ENCODE measurements at places on chromosomes 5 and 9.

DNA sequence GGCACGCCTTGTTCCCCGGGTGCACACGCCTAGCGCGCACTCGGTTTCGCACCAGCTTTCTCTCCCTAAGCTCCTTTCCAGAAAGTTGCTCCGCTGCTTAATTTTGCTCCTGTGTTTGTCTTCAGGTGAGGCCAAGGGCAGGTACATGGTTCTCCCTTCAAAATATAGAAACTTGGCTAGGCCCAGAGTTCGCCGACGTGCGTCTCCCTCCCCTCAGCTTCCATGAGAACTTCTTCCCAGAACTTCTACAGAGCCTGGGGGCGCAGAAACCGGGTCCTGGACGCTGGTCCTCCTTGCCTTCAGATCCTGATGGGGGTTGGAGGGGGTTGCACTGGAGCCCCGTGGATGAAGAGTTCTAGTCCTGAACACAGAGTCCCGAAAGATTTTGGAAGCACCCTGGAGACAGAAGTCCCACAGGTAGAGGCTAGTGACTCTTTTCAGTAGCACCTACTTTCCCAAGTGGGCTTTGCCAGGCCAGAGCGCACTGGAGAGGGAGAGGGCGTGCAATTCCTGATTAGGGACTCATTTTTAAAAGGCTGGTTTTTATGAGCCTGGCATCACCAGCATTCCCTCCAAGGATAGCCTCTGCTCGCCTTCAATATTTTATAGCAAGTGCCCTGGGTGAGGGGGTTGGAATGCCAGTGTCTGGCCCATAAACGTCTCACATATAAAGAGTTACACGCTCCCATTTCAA lies 128.4 kb downstream of the TMEM174 start:
- no peak for DNase-seq

GRCh38 chr5:55134053-55134722 lies 25.8 kb upstream of the GPX8 start:
- peak; percentile 9 for DNase-seq

DNA sequence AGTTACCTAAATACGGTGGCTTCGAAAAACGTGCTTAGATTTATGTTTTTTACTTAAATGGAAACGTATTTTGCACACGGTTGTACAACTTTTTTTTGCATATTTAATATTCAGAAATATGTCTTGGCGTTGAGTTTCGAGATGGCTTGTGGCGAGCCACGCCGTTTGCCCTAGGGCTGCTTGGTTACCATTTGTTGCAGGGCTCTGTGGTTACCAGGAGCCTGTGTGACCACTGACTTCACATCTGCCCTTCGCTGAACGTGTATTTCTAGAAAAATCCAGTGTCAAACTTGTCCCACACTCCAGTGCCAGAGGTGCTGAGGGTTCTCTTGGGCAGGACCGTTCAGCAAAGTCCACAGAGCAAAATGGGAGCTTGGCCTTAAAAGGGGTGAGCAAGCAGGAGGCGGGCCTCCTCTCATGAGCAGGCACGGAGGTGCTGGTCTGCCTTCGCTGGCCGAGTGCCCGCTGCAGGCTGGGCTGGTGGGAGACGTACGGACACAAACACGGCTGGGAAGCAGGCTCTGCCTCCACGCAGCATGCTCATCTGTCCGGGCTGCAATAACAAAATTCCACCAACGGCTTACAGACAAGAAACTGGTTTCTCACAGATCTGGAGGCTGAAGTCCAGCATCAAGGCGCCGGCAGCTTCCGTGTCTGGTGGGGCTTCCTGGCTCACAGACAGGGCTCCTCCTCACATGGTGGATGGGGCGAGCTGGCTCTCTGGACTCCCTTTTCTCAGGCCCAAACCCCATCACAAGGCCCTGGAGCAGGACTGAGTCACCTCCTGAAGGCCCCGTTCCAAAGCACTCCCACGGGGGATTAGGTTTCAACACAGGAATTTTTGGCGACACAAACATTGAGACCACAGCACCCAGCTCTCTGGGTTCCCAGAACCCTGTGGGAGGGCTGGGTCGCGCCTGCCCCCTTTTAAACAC lies 5.4 kb downstream of the MRPL36 start:
- DNase-seq: no peak

DNA sequence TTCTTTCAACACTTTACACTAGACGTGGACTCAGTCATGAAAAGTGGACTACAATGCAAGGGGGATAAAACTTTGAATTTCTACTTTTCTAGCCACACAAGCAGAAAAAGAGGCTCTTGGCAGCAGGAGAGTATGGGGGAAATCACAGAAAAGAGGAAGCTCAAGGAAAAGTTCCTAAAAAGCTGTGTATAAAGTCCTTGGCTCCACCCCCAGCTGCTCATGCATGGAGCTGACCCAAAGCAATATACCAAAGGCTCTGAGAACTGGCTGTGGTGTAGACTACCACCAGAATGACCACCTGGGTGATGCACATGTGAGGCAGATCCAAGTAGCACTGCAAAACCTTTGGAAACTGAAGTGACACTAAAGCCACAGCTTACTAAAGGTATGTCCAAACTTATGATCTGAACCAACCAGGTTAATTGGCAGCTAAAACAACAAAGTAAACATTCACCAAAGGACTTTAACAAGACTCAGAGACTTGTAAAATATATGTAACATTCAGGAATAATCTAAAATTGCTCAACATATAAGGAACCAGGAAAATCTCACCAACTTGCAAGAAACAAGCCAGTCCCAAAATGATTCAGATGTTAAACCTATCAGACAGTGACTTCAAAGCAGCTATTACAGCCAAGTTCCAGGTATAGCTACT lies 55.5 kb upstream of the RASGRF2 start:
- no peak for DNase-seq

GRCh38 chr5:156753846-156754245 lies 96.2 kb upstream of the PPP1R2B start:
- DNase-seq: no peak

GRCh38 chr5:172123269-172123692 lies 64.7 kb downstream of the STK10 start:
- no peak for DNase-seq

DNA sequence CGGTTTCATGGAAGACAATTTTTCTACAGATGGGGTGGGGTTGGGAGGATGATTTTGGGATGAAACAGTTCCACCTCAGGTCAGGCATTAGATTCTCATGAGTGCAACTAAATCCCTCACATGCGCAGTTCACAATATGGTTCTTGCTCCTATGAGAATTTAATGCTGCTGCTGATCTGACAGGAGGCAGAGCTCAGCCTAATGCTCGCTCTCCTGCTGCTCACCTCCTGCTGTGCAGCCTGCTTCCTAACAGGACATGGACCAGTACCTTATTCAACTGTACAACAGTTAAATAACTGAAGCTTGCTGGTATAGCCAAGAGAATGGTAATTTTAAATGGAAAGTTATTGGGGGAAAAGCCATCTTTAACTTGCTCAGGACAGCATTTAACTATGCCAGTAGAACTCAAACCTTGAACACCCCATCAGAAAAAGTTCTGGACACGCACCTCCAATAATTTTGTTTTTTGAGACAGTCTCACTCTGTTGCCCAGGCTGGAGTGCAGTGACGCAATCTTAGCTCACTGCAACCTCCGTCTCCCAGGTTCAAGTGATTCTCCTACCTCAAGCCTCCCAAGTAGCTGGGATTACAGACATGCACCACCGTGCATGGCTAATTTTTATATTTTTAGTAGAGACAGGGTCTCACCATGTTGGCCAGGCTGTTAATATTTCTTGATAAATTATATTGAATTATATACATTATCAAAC lies 27.7 kb downstream of the HMGCR start:
- no peak for DNase-seq

GRCh38 chr5:175556794-175557193 lies 78.4 kb downstream of the SFXN1 start:
- DNase-seq: no peak

GRCh38 chr5:51148437-51148836 lies 234.8 kb upstream of the ISL1 start:
- DNase-seq: no peak

- no peak for DNase-seq
These were observed 62.0 kb downstream of the MTX3 start for GRCh38 chr5:79929095-79929494.

DNA sequence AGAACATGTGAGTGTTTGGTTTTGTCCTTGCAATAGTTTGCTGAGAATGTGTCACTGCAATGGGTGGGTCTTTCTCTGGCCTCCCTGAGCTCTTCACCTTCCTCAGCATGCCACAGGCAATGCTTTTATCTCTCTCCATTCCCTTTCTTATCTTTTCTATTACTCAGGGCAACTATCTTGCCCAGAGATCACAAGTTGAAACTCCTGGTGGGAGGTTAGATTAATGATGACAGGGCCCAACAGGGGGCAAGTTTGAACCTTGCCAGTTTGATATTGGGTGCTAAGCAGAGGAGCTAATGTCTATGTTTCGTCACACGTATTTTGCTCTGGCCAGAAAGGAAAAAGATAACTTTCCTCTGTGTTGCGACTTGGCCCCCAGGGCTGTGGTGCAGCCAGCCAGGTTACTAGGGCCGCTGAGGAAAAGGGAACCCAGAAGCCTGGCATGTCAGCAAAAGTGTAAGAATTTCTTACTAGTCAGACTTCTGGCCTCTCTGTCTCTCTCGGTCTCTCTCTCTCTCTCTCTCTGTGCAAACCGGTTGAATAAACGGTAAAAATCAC lies 299.3 kb upstream of the POU5F2 start:
- DNase-seq: no peak

- no peak for DNase-seq
These were observed 4.6 kb upstream of the UGCG start for GRCh38 chr9:111891910-111892499.

- no peak for DNase-seq
These were observed 33.9 kb downstream of the DOCK2 start for GRCh38 chr5:169670769-169671525.

- DNase-seq: no peak
These were observed 105.9 kb downstream of the PAX5 start for GRCh38 chr9:36928210-36928609.

DNA sequence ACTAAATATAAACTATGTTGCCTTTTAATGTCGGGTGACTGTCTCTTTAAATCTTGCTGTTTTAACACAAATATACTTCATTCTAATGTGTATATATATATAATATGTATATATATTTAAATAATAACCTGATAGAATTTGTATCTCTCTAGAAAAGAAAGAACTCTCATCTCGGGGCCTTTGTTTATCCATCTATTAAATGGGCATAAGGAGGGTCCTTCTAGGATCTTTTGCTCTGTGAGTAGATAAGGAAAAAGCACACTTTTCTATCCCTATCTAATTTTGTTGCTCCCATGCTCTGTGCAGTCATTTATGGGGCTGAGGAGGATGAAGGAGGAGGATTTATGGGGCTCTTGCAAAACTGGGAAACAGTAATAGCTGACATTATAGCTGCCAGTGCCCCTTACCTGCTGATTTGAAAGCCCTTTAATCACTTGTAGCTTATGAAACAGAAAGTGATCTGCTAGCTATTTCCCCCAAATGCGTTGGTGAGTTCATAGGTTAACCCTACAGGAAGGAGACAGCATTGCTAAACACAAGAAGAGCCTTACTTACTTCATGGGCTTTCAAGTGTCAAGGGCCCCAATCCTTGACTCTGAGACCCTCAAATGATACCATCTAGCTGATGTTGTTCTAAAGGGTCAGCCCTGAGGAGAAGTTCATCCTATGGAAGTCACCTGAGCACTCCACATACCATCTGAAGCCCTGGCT lies 5.8 kb upstream of the PPARGC1B start:
- no peak for DNase-seq

- DNase-seq: no peak
These were observed 41.6 kb downstream of the TSTD2 start for GRCh38 chr9:97591535-97591934.

DNA sequence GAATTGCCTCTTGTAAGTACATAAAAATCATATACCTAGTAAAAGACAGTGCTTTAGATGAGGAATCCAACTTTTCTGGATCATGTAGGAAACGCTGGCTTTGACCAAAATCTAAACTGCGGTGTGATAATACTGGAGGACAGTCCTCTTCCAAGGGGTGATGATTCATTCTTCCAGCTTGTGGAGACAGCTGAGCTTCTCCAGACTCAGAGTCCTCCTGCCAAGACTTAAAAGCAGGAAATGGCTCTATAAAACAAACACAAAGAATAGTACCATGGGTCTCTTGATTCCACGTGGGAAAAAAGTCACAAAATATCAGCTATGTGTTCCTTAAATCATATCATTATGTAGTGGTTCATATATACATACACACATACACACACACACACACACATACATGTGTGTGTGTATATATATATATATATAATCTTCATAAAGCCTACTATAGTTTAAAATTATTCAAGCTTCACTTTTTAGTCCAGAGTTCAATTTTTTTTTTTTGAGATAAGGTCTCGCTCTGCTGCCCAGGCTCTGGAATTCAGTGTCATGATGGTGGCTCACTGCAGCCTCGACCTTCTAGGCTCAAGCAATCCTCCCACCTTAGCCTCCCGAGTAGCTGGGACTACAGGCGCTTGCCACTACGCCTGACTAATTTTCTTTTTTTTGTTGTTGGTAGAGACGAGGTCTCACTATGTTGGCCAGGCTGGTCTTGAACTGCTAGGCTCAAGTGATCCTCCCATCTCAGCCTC lies 65.0 kb downstream of the PKD2L2 start:
- DNase-seq: no peak

DNA sequence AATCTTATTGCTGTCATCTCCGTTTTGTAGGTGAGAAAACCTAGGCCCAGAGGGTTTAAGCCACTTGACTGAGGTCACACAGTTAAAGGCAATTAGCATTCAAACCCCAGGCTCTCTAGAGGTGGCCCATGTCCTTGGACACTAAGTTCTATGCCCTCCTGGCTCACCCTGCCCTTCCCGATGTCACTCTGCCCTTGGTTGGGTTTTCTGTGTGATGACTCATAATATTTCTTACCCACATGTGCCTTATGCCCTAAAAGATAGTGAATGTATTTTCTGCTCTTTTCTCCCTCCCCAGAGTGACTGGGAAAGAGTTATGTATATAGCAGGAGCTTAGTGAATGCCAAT lies 174.5 kb upstream of the PITX1 start:
- no peak for DNase-seq

- no peak for DNase-seq
These were observed 67.2 kb downstream of the DMRT1 start for GRCh38 chr9:908536-909205.

DNA sequence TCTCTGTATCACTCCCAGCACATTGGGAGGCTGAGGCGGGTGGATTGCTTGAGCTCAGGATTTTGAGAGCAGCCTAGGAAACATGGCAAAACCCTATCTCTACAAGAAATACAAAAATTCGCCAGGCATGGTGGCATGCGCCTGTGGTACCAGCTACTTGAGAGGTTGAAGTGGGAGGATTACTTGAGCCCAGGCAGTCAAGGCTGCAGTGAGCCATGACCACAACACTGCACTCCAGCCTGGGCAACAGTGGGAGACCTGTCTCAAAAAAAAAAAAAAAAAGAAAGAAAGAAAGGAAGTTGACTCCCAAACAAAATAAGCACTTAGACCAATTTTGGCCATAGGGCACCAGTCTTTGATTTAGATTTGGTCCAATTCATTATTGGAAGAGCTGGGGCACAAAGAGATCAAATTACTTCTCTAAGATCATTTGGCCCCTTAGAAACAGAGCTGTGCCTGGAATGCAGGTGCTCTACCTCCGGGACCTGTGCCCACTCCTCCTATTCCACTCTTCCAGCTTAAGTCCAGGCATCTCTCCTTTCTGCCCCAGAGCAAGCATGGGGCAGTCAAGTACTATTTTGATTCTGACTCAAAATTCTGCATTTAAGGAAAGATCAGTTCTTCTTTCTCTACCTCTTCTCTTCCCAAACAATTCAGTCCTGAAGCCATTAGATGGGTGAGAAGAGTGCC lies 59.0 kb downstream of the ALDH7A1 start:
- DNase-seq: no peak

- no peak for DNase-seq
These were observed 3.2 kb upstream of the MAP3K1 start for GRCh38 chr5:56812110-56812509.

GRCh38 chr5:10913841-10914240 lies 152.8 kb upstream of the DAP start:
- DNase-seq: no peak

GRCh38 chr5:103108086-103108485 lies 11.9 kb downstream of the GIN1 start:
- no peak for DNase-seq

All from NK-92 treated with Interleukin-12 subunit alpha and Interleukin-12 subunit beta, amount 100 ng/mL, for 24 hours (cell line).